SK-N-DZ (cell line): ENCODE measurements at places on chromosomes 16 and 17.

GRCh38 chr17:58367461-58367860 lies 15.5 kb upstream of the SUPT4H1 start:
- DNase-seq, result no peak

DNA sequence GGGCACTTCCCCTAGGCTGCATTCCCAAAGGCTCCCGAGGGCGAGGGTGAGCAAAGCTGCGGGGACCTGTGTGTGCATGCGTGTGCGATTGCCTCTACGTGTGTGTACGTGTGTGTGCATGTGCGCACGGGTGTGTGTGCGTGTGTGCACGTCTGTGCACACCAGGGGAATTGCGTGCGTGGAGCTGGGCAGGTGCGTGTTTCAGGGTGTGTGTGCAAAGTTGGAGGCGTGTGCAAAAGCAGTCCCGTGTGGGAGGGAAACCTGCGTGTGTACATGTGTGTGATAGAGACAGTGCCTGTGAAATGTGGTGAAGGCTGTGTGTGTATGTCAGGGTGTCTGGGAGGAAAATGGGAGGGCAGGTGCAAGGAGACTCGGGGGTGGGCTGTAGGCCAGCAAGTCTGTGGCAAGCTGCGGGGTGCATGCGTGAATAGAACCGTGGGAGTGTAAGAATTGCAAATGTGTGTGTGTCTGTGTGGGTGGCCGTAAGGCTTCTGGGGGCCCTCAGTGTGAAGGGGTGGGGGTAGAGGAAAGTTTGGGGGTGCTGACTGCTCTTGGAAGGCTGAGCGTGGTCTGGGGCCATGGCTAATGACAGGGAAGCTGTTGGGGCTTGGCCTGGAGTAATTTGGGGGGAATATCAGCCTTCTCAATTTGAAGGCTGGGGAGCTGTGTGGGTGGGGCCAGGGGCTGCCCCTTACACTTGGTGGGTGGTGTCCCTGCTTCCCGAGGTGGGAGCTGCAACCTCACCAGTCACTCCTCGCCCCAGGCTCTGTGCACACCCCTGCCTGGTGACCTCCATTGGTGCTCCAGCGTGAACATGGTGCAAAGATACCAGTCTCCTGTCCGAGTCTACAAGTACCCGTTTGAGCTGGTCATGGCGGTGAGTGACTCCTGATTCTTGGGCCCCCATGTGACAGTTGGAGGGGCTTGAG lies 644 bp downstream of the SEC14L5 start:
- DNase-seq, result no peak

- peak; percentile 42 for DNase-seq
These were observed 24.4 kb downstream of the CNTROB start for GRCh38 chr17:7956228-7956965.

DNA sequence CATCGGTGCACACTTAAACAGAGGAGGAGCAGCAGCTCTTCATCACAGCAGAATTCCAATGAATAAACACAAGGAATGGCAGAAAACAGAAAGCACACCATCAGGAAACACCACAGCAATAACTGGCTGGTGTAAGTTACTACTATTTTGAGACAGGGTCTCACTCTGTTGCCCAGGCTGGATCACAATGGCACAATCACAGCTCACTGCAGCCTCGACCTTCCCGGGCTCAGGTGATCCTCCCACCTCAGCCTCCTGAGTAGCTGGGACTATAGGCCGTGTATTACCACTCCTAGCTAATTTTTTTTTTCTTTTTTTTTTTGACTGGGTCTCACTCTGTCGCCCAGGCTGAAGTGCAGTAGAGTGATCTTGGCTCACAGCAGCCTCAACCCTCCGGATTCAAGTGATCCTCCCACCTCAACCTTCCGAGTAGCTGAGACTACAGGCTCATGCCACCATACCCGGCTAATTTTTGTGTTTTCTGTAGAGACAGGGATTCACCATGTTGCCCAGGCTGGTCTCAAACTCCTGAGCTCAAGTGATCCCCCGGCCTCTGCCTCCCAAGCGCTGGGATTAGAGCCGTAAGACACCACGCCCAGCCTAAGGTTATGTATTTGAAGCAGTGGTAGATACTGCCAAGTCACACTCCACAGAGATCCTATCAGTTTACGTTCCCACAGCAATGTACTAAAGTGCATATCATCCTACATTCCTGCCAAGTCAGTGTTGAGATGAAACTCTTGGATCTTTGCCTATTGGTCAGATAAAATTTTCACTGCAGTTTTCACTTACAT lies 20.7 kb downstream of the TRAP1 start:
- DNase-seq, result no peak

GRCh38 chr17:49698005-49698404 lies 9.8 kb downstream of the SLC35B1 start:
- DNase-seq, result no peak
